ENCODE measurements at places on chromosomes 13 and 19. TPM values are rescaled to one million over a fixed set of nuclear protein-coding genes. Genes with fewer than 3 reads are reported as not detected.

DNA sequence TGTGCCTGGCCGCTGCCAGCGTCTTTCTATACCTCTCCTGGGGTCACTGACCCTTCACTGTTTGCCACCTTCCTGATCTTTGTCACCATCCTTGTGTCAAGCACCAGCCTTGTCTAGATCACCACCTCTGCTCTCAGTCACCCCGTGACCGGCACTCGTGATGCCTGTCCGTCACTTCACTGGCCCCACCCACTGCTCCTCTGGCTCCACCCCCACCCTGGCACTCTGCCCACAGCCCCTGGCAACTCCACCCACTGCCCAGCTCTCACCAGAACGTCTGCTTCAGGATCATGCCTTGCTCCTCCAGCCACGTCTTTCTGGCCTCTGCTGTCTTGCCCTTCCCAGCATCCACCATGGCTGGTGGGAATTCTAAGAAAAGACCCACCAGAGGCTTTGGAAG, 24.8 kb upstream of the PLA2G4C start:
- no peak for DNase-seq

The LILRB1 gene
- not detected for total RNA-seq

- no peak for DNase-seq
Measured at GRCh38 chr13:21243045-21243897, 66.8 kb downstream of the MRPL57 start.

DNA sequence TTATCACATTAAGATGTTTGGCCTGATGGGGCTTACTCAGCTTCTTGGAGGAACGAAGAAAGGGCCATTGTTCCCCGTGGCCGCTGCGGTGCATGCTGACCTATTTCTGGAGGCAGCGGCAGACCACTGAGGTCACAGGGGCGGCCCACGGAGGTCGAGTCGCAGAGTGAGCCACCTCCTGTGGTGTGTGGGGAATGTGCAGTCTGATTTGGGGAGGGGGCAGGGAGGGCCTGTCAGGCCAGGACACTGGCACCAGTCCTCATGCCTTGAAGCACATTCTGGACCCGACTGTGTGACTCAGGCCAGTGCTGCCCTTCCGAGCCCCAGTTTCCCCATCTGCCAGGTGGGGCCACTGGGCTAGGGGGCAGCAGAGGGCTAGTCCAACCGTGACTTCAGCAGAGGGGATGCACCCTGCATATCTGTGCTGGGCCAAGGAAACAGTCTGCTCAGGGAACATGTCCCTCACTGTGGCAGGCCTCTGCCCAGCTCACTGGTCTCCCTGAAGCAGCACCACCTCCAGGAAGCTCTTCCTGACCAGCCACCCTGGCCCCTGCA, 6.3 kb downstream of the SLC7A10 start:
- no peak for DNase-seq

The CERS1 gene
- 8.4 TPM for total RNA-seq

The IZUMO4 gene
- not detected for total RNA-seq

GRCh38 chr19:32675720-32676185, at the start of gene RGS9BP:
Gene RGS9BP (plus strand): TSS chr19:32675848. CDS start chr19:32676264, 416 bp downstream.
- DNase-seq, result peak; percentile 86

DNA sequence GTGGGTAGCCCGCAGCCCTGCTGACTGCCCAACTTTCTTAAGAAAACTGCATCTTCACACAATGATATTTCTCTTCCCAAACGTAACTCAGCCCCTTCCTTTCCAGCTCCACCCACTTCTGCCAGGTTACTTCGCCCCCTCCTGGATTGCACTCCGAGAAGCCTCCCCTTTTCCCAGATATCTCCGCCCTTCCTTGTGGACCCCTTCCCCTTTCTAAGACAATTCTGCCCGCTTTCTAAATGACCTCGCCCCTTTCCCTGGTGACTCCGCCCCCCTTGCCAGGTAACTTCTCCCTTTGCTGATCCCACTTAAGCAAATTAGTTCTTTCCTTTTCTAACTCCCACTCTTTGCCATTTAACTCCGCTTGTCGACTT, 2.6 kb downstream of the VSIG10L start:
- DNase-seq, result no peak

The LILRA2 gene
- total RNA-seq, result not detected

GRCh38 chr19:3061182-3062161, 823 bp downstream of the TLE5 start:
- DNase-seq, result peak; percentile 47

DNA sequence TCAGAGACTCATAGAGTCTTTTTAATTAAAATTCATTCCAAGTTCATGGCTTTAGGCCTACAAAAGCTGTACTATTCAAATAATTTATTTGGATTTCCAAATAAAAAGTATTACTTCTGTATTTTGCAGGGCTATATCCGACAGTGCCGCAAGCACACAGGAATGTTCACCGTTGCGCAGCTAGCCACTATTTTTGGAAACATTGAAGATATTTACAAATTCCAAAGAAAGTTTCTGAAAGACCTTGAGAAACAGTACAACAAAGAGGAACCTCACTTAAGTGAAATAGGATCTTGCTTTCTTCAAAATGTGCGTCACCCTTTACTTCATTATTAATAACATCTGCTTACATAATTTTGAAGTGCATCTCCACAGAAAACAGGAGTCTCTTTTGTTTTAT, 20.5 kb upstream of the C1QTNF9 start:
- DNase-seq, result no peak

DNA sequence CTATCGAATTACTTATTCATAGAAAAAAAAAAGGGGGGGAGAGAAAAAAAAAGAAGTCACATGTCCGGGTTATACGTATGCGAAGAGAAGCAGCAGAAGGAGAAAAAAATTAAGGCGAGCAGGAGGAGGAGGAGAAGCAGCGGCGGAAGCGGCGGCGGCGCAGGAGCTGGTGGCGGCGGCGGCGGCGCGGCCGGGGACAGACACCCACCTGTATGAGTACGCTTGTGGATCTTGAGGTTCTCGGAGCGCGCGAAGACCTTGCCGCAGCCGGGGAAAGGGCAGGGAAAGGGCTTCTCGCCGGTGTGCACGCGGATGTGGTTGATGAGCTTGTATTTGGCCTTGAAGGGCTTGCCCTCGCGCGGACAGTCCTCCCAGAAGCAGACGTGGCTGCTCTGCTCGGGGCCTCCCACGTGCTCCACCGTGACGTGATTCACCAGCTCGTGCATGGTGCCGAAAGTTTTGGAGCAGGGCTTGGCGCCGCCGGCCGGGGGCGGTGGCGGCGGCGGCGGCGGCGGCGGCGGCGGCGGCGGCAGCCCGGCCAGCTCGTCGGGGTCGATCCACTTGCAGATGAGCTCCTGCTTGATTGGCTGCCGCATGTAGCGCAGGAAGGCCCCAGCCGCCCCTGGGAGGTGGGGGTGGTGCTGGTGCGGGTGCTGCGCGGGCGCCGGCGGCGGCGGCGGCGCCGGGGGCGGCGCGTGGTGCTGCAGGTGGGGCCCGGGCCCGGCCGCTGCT, 1.5 kb downstream of the ZIC5 start:
- peak; percentile 88 for DNase-seq

The FGF22 gene
- total RNA-seq, result not detected

DNA sequence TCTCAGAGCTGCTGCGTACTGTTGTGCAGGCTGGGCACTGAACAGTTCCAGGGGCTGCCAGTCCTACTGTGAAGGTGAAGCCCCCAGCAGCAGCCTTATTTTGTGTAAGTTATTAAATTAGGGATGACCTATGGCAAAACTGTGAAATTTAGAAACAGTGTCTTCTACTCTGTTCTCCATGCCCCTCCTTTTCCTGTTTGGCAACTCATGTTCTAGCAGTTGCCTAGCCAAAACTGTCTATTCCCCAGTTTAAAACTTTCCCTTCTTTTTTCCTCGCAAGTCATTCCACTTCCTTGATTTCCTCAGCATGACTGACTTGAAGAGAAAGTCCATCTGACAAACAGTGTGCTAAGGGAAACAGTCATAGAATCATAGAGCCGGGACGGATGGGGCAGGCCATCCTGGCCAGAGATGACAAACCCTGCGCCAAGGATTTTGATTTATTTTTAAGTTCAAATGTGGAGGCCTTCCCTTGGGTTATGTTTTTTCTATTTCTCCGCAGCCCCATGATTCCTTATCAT, 78.1 kb upstream of the OLFM4 start:
- no peak for DNase-seq

The ZNF154 gene
- not detected for total RNA-seq

GRCh38 chr13:113877149-113877990, 13.5 kb upstream of the GAS6 start:
- DNase-seq, result no peak

The PLK5 gene
- total RNA-seq, result not detected

- no peak for DNase-seq
Measured at GRCh38 chr13:32802159-32802558, 214.1 kb upstream of the KL start.

DNA sequence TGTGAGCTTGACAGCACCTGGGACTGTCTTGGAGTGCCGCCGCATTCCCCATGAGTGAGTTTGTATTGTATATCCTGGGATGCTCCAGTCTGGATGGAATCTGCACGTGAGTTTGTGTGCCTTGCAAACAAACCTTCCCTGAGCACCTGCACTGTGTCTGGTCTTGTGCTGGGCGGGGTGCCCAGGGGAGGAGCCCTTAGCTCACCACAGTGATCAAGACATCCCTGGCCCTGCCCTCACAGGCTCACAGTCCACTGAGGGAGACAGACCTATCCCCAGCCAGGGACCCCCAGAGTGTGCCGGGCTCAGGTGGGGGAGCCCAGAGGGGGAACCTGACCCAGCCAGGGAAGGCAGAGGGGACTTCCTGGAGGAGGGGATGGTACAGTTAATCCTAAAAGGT, 1.7 kb upstream of the BCAM start:
- DNase-seq, result no peak

DNA sequence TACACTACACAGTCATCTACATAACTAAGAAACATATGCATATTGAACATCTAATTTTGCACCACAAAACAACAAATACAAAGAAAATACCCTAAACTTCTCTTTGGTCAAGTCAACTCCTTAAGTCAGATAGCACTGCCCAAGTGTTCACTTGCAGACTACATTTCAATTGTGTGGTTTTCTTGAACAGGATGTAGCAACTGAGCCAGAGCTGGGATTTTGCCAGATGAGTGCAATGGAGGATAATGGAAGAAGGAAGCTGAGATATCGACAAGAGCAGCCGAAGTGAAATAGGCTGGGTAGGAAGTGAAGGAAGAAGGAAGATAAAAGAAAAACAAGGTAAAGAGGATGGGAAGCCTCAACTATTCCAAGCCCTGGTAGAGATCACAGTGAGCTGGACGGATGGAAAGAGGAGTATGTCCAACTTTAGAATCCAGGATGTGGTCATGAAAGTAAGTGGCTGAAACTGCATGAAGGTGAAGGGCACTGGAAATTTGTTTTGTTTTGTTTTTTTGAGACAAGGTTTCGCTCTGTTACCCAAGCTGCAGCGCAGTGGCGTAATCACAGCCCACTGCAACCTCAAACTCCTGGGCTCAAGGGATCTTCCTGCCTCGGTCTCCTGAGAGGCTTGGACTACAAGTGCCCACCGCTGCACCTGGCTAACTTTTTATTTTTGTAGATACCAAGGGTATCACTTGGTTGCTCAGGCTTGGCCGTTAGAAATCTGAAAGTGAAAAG, 15.0 kb downstream of the NUFIP1 start:
- peak; percentile 21 for DNase-seq

DNA sequence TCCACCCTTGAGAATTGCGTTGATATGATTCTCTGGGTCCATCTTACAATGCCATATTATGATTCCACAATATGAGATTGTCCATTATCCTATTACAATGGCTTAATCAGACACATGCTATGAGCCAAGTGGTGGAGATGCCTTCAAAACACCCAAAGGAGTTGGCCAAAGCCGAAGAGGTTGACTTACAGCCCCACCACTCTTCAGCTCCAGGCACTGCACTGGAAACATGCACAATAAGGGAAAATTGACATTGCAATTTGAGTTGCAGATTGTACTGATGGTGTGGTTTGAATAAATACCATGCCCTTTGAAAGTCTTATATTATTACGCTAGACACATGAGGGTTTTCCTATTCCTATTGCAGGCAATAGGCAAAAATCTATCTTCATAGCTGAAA, 75.4 kb upstream of the TNFSF11 start:
- no peak for DNase-seq

GRCh38 chr13:20923272-20923671, 20.7 kb upstream of the XPO4 start:
- DNase-seq, result no peak

The RNF225 gene
- total RNA-seq, result 6.6 TPM

- no peak for DNase-seq
Measured at GRCh38 chr19:50659318-50660087, 10.3 kb downstream of the C19orf81 start.

GRCh38 chr13:35994131-35994966, 136.8 kb downstream of the DCLK1 start:
- DNase-seq, result peak; percentile 94

- DNase-seq, result no peak
Measured at GRCh38 chr13:25478186-25478585, 106.4 kb downstream of the ATP8A2 start.

The SIGLEC11 gene
- not detected for total RNA-seq

The ZNF578 gene
- 0.07 TPM for total RNA-seq

- no peak for DNase-seq
Measured at GRCh38 chr13:79380997-79381396, 25.1 kb downstream of the RBM26 start.

DNA sequence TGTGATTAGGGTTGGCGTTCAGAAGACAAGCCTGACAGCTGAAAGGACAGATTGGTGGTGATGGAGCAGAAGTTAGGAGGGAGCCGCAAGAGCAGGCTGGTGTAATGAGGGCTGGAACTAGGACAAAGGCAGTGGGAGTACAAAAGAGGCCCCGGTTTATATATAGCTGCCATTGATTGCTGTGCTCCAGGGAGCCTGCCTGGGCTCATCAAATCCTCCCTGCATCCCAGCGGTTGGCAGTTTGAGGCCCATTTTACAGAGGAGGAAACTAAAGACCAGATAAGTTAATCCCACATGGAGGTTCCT, 123.7 kb downstream of the CACNA1A start:
- no peak for DNase-seq

Data from MG63 (cell line).